ENCODE measurements at places on chromosomes 6 and 20. TPM values are rescaled to one million over a fixed set of nuclear protein-coding genes. Genes with fewer than 3 reads are reported as not detected.

DNA sequence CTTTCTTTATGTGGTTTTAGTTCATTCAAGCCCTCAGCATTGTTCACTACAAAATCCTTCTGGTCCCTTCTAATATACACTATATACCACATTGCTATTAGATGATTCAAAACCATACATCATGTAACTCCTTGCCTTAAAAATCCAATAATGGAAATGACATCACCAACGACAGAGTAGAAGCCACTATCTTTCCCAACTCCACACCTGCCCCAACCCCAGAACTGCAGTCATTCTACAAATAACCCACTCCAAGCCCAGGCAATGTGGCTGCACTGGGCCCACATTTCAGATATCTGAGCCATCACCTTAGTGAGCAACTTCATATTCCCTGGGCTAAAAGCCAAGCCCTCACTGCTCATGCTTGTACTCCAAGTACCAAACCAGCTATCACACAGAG lies 22.6 kb upstream of the RUNX2 start:
- no peak for DNase-seq
- H3K36me3 ChIP-seq, result peaks cover 14% of the 10 kb centered on the region
- H3K4me1 ChIP-seq, result no peaks in the 10 kb centered on the region
- H3K27me3 ChIP-seq, result no peaks in the 10 kb centered on the region

DNA sequence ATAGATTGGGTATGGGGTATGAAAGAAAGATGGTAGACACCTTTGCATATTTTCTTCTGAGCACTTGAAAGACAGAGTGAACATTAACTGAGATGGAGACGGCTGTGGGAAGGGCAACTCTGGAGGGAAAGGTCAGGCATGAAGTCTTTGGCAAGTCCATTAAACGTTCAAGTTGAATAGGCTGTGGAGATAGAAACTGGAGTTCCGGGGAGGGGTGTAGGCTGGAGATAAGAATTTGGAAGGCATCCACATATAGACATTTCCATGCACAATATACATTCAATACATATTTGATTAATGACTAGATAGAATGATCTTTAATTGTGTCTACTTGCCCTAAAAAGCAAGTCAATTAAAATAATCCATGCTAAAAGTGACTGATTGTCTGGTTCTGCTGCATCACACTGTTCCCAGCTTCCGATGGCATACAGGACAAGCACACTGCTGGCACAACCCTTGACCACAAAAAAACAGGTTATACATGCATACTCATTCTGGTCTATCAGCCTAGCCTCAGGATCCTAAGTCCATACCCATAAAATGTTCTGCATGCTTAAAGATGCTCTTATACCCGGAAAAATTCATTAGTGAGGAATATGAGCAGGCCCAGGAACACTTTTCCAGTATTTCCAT lies 1.9 kb upstream of the MYLK4 start:
- H3K4me3 ChIP-seq, result no peak overlapping the region
- peaks cover 4% of the 10 kb centered on the region for H3K36me3 ChIP-seq
- no peaks in the 10 kb centered on the region for H3K27me3 ChIP-seq
- H3K4me1 ChIP-seq, result peaks cover 8% of the 10 kb centered on the region
- no peak overlapping the region for H3K27ac ChIP-seq
- no peak for DNase-seq

DNA sequence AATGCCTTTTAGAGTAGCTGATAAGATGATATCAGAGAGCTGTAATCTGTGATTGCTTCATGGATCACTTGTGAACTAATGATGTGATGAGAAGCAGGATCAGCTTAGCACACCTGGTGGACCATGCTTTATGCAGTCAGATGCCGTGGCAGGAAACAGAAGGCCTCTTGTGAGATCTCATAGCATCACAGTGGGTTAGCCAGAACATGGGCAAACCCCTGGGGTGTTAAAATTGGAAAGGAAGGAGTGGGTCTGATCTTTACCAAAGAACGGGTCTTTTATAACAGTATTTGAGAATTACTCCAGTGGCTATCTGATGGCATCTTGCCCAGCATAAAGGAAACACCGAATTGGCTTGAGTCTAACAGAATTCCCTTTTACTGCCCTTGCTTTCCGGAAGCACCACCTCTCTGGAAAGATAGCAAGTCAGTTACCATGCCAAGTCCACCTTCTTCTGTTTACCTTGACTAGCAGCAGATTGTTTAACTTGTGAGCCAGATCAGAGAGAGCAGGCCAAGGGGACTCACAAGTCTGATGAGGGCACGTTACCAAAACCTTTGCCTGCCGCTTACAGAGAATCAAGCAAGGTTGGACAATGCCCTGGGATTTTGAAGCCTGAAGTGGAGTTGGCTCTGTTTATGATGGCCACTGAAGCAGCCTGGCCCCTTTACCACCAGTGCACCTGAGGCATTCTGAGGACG lies 20.9 kb upstream of the SRF start:
- H3K36me3 ChIP-seq, result peaks cover 3% of the 10 kb centered on the region
- no peaks in the 10 kb centered on the region for H3K4me1 ChIP-seq
- DNase-seq, result no peak
- H3K27ac ChIP-seq, result no peak overlapping the region
- H3K4me3 ChIP-seq, result no peak overlapping the region

Gene PTCHD4
- 0.91 TPM for total RNA-seq

- no peaks in the 10 kb centered on the region for H3K27me3 ChIP-seq
- no peaks in the 10 kb centered on the region for H3K4me1 ChIP-seq
- H3K4me3 ChIP-seq, result no peak overlapping the region
- DNase-seq, result no peak
Observed at GRCh38 chr6:144936764-144937163, 651.6 kb downstream of the UTRN start.

Gene GRM1
- not detected for total RNA-seq

Gene NNAT
- total RNA-seq, result 14.9 TPM

Gene OLIG3
- total RNA-seq, result not detected

Gene ZBP1
- not detected for total RNA-seq

Gene ANKRD66
- total RNA-seq, result not detected

DNA sequence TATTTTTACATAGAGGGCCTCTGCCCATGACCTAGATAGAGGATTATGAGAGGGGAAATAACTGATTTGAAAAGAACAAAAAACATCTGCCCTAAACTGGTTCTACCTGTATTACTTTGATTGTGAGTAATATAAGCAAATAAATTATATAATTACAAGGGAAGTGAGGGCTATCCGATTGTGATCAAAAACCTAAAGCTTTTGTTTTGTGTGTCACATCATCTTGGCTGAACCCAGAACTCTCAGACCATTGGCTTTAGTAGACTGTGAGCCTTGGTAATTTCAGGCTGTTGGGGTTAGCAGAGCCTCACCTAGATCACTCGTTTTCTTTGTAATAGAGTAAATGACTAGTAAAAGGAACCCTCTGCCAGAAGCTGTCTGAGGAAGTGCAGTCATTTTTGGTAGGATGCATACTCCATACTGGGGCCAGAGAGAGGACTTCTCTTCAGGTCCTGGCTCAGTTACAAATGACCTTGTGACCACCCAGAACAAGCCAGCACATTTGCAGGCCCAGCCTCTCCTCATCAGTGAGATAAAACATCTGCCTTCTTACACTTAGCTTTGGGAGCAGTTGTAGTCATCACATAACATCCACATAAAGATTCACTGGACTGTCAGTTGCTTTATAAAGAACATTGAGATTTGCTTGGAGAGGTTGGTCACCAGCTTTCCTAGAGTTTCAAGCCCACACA lies 13.5 kb downstream of the STK35 start:
- H3K36me3 ChIP-seq, result peaks cover 21% of the 10 kb centered on the region
- peaks cover 18% of the 10 kb centered on the region for H3K4me1 ChIP-seq
- H3K4me3 ChIP-seq, result no peak overlapping the region
- peak overlapping the region; percentile 74 for H3K27ac ChIP-seq

Gene ASIP
- not detected for total RNA-seq

GRCh38 chr20:24610341-24611115 lies 141.1 kb downstream of the SYNDIG1 start:
- peaks cover 9% of the 10 kb centered on the region for H3K4me1 ChIP-seq
- H3K4me3 ChIP-seq, result no peak overlapping the region
- H3K27ac ChIP-seq, result no peak overlapping the region
- no peaks in the 10 kb centered on the region for H3K36me3 ChIP-seq
- DNase-seq, result peak; percentile 53

DNA sequence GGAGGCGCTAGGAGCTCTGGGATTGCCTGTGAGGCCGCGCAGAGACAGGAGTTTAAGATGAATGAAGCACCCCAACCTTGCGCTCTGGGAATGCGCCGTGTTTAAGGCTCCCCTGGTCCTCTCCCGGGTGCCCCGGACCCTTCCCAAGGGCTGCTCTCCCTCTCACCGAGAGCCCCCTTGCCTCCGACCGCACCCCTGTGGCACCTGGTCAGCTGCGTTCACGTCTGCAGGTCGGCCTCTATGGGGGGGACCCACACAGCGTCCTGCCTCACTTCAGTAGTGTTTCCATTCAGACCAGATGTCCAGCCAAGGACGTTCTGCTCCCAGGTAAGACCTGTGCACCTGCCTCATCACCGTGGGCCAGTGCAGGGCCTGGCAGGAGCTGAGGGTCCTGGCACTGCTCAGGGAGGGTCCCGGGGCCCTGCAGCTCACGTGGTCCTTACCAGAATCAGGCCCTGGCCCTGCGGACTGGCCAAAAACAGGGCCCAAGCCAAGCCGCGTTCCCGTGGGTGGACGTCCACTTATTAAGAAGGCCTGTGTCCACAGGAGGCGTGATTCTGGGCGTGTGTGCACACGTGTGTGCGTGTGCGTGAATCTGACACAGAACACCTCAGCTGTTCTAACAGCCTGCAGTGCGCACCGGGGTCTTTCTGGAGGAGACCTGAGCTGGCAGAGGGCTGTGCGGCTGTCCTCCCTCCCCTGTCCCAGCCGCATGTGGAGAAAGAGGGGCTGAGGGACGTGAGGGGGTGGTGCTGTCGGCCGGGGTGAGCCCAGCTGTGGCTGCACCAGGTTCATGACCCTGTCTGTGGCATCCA lies 79.9 kb upstream of the BHLHE23 start:
- H3K27me3 ChIP-seq, result peaks cover 2% of the 10 kb centered on the region
- peak; percentile 83 for DNase-seq
- H3K36me3 ChIP-seq, result no peaks in the 10 kb centered on the region
- H3K4me3 ChIP-seq, result no peak overlapping the region
- H3K4me1 ChIP-seq, result no peaks in the 10 kb centered on the region
- H3K27ac ChIP-seq, result no peak overlapping the region

- H3K4me1 ChIP-seq, result peaks cover 10% of the 10 kb centered on the region
- no peak overlapping the region for H3K4me3 ChIP-seq
- no peak for DNase-seq
Observed at GRCh38 chr6:22164236-22164635, 132.6 kb downstream of the PRL start.

Gene CD93
- total RNA-seq, result 0.21 TPM

Gene C2
- total RNA-seq, result 2.4 TPM

DNA sequence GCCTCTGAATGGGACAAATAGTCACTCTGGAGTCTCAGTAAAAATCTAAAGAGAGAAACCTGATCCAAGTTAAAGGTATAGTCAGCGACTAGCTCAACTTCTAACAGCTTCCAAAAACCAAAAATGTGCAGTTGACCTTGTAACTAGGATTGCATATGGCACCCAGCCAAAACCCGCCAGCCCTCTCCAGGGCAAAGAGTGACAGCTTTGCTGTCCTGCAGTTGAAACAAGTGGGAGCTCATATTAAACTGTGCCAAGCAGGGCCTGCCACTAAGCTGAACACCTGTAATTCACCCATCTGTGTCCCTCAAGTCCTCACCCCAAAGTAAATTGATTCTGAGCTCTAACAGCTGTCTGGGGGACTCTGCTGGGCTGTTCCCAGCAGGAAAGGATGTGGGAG lies 695.3 kb downstream of the MAFB start:
- H3K27me3 ChIP-seq, result peaks cover 4% of the 10 kb centered on the region
- DNase-seq, result no peak
- H3K36me3 ChIP-seq, result peaks cover 11% of the 10 kb centered on the region
- H3K27ac ChIP-seq, result no peak overlapping the region
- H3K4me1 ChIP-seq, result peaks cover 4% of the 10 kb centered on the region

Gene GNAS-AS1
- 1.5 TPM for total RNA-seq

DNA sequence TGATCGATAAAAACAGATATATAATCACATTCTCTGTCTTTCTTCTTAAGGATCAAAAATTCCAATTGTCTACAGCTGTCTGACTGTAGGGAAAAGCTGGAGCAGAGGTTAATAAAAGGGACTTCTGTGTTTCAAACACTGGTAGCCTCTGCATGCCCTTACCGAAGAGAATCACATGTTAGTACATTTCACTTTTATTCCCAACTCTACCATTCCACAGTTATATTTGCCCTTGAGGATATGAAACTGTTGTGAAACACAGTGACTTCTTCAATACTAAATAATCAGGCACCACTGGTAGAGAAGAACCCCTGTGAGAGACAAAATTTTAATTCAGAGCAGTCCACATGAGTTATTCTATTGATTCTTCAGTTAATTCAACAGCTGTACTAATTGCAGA lies 1187.3 kb upstream of the CITED2 start:
- no peaks in the 10 kb centered on the region for H3K27me3 ChIP-seq
- no peak overlapping the region for H3K27ac ChIP-seq
- H3K36me3 ChIP-seq, result no peaks in the 10 kb centered on the region
- no peak for DNase-seq

GRCh38 chr6:144055121-144055931 lies 40.0 kb downstream of the SF3B5 start:
- no peak for DNase-seq
- H3K36me3 ChIP-seq, result no peaks in the 10 kb centered on the region
- no peak overlapping the region for H3K27ac ChIP-seq
- no peak overlapping the region for H3K4me3 ChIP-seq

GRCh38 chr6:55654445-55654844 lies 75.5 kb upstream of the HMGCLL1 start:
- no peak for DNase-seq
- H3K4me3 ChIP-seq, result no peak overlapping the region
- no peak overlapping the region for H3K27ac ChIP-seq
- H3K27me3 ChIP-seq, result no peaks in the 10 kb centered on the region

DNA sequence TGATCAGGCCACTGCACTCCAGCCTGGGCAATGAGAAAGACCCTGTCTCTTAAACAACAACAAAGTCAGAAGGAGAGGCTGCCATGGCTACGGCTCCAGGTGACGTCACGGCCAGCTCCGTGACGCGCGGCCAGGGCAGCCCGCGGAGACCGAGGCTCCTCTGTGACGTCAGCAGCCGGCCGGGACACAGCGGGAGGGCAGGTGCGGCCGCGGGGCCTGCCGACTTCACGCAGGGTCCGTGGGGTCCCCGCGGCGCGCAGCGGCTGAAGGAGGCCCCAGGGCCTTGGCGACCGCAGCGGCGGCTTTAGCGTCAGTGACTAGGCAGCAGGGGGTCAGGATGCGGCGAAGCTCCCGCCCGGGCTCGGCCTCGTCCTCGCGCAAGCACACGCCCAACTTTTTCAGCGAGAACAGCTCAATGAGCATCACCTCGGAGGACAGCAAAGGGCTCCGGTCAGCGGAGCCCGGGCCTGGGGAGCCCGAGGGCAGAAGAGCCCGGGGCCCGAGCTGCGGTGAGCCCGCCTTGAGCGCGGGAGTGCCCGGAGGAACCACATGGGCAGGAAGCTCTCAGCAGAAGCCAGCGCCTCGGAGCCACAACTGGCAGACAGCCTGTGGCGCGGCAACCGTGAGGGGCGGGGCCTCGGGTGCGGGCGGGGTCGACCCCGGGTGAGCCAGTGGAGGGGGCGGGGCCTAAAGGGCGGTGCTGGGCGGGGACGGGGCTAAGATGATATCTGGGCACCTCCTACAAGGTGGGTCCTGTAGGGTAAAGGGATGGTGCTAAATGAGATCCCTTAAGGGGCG lies at the start of gene SPAG4:
SPAG4 (plus strand) TSS at position 163 of the 798 bp plus-strand sequence; CDS start at position 338, 175 bp downstream.
- H3K27ac ChIP-seq, result peak within 1 kb of the TSS; percentile 95
- H3K27me3 ChIP-seq, result no peaks in the 10 kb centered on the region

All from osteocyte (in vitro differentiated cells).